Left renal cortex interstitium (tissue), 4 donors: ENCODE measurements at places on chromosomes 2 and 18. TPM values are rescaled to one million over a fixed set of nuclear protein-coding genes. Genes with fewer than 3 reads are reported as not detected.

Gene CD8A
- 0.45 TPM for polyA plus RNA-seq

Gene OBSL1
- 181 TPM for polyA plus RNA-seq

Gene LIMS3
- 6.5 TPM for polyA plus RNA-seq

Gene STPG4
- polyA plus RNA-seq: not detected

Gene MYO5B
- 23.8 TPM for polyA plus RNA-seq

GRCh38 chr2:196200557-196200956 lies 29.2 kb upstream of the STK17B start:
- no peak for DNase-seq

- no peak for DNase-seq
These were observed 5.3 kb downstream of the MFSD6 start for GRCh38 chr2:190413421-190413820.

- no peak for DNase-seq
These were observed 36.0 kb downstream of the TTC27 start for GRCh38 chr2:32663864-32664263.

DNA sequence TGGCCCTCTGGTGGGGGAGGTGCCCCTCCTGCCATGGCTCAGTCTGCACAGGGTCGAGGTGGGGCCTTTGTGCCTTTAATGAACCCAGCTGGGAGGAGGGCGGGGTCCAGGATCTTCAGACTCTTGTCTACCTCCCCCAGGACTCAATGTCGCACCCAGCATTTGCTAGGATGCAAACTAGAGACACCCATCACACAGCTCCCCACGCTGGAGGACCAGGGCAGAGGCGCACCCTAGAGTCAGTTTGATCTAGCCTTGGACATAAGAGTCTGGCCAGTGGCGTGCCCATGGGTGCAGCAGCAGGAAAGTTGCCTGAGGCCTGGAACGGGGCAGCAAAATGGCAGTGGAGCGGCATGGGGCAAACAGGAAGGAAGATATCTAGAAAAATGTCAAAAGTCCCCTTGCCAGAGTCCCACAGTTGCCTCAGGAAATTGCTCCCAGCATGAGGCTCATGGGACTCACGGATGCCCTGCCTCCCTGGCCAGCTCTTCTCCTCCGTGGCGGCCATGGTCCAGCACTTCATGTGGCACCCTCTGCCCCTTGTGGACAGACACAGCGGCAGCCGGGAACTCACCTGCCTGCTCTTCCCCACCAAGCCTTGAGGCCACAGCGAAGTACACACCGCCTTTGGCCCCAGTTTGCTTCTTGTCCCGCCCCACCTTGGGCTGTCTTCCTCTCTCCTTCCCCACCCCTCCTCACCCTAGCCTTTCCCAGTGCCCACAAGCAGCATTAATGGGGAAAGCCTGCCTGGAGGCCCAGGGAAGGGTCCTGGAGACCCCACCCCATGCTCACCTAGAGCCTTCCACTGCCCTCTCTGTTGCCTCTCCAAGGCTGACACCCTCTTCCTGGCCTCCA lies 17.7 kb downstream of the SH2D6 start:
- no peak for DNase-seq

- no peak for DNase-seq
These were observed 29.0 kb downstream of the ZAP70 start for GRCh38 chr2:97742381-97742847.

GRCh38 chr2:48944956-48945355 lies 189.4 kb upstream of the LHCGR start:
- no peak for DNase-seq

DNA sequence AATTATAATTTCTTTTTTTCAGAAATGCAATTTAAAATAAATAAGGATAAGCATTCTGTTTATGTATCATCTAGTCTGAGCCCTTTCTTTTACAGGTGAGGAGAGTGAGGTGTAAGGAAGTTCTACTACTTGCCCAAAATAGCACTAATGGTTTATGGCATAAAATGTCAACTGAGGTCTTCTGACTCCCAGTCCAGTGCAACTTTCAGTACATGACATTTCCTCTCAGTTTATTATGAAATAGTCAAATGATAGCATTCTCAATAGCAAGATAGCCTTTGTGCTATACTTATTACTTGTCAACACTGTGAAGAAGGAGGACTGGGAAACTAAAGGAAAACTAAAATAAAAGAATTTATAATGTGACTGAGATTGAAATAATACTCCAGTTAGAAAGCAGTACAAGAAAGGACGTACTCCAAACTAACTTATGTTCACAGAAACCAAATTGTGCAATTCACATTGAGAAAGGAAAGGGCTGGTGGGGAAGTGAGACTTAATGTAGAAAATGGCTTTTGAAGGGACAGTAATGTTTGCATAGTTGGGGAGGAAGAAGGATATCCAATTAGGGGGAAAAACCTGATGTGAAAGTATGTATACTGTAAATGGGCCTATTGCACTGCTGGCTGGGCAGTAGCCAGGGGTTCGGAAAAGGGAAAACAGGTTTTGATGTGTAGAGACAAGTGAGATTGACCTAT lies 166.7 kb upstream of the ZEB2 start:
- no peak for DNase-seq

DNA sequence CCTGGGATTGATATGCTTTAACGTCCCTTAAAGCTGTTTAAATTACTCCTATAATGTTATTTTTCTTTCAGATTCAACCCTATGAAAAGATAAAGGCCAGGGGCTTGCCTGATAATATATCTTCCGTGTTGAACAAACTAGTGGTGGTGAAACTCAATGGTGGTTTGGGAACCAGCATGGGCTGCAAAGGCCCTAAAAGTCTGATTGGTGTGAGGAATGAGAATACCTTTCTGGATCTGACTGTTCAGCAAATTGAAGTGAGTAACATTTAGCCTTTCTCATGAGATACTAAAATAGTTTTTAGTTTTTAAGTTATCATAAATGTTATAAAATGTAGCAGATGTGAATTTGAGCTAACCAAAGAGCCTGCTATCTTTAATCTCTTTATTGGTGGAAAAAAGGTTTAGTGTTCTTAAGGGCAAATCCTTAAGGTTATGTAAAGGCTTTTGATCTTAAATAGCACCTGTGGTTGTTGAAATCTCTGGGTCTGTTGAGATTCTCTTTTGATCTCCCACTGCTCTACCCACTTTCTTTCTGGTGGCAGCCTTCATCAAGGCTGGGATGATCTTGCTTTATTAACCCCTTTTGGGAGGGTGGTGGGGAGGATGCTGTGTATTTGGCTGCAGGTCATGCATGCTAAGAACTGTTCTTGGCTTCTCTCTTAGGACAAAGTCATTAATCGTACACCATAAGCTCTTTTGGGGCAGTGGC lies 40.9 kb downstream of the UGP2 start:
- DNase-seq: no peak
